ENCODE measurements at places on chromosomes 2 and 18. TPM values are rescaled to one million over a fixed set of nuclear protein-coding genes. Genes with fewer than 3 reads are reported as not detected.

SOX11 gene
- not detected for total RNA-seq

GRCh38 chr2:99404039-99404796 is 67.0 kb downstream of the EIF5B start:
- no peak overlapping the region for H3K4me3 ChIP-seq
- no peaks in the 10 kb centered on the region for H3K27me3 ChIP-seq
- DNase-seq = no peak
- peaks cover 3% of the 10 kb centered on the region for H3K4me1 ChIP-seq
- no peaks in the 10 kb centered on the region for H3K36me3 ChIP-seq

ALLC gene
- total RNA-seq = 16.6 TPM

DNA sequence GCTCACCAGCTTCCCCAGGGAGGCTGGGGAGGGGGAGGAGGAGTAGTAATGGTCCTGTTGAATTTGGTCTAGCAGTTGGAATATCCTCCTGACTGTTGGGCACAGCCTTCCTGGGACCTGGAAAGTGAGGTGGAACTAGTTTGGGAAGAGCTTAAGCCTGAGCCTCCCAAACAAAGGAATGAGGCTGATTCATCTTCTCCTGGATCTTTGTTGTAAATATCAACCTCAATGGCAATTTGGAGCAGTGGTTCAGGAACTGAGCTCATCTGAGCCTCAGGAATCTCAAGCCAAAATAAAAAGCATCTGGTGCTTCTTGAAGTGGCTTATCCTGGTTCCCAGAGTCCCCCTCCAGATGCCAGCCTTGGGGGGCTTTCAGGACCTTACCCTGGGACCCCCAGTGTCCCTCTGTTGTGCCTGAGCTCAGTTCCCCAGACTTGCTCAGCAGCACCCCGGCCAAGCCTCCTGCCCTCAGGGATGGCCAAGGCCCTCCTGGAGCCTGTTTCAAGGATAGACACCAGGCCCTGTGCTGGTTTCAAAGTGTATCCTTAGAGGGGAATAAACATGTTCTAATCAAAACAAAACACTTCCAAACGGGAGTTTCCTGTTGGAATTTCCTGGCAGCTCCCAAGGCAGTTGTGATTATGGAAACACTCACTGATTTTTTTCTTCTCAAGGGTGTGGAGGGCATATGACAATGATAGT is 112.6 kb downstream of the DDX1 start:
- no peaks in the 10 kb centered on the region for H3K27me3 ChIP-seq
- no peaks in the 10 kb centered on the region for H3K36me3 ChIP-seq
- H3K4me1 ChIP-seq = no peaks in the 10 kb centered on the region

DNA sequence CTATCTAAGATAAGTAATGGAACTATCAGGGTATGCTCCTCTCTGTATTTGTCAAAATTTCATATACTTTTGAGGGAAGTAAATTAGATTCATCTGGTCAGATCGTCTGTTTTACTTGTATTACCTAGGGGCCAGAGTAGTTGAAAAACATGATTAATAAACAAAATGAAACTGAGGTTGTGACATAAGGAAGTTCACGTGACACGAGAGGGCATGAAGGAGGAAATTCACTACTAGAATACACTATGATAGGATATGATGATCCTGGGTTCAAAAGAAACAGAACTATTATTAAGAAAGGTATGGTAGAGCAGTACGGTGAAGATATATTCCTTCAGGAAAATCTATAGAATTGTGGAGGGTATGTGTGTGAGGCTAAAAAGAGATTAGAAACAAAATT is 58.4 kb upstream of the SPAG16 start:
- H3K27me3 ChIP-seq = no peaks in the 10 kb centered on the region
- DNase-seq = no peak
- no peaks in the 10 kb centered on the region for H3K36me3 ChIP-seq
- no peaks in the 10 kb centered on the region for H3K4me1 ChIP-seq
- no peak overlapping the region for H3K27ac ChIP-seq
- no peak overlapping the region for H3K4me3 ChIP-seq

DNA sequence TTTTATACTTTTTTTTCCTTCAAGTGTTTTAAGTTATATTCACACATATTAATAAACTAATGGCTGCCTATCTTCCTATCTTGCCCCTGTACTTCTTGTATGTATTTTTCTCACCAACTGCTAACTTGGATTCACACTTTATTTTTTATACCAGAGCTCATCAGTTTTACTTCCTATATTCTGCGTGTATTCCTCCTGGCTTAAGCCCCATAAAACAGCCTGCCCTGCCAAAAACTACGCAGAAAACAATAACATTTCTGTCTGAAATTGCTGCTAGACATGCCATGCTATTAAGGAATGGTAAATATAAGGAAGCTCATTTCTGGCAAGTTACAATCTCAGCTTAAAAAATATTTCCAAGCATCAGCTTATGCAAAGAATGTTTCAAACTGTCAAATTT is 172.3 kb downstream of the UBE2E3 start:
- no peak for DNase-seq
- no peaks in the 10 kb centered on the region for H3K27me3 ChIP-seq
- H3K36me3 ChIP-seq = no peaks in the 10 kb centered on the region

GRCh38 chr2:240994171-240994896 is 4.1 kb upstream of the SNED1 start:
- DNase-seq = no peak
- H3K4me3 ChIP-seq = no peak overlapping the region
- no peaks in the 10 kb centered on the region for H3K27me3 ChIP-seq
- H3K4me1 ChIP-seq = no peaks in the 10 kb centered on the region
- no peaks in the 10 kb centered on the region for H3K36me3 ChIP-seq

DNA sequence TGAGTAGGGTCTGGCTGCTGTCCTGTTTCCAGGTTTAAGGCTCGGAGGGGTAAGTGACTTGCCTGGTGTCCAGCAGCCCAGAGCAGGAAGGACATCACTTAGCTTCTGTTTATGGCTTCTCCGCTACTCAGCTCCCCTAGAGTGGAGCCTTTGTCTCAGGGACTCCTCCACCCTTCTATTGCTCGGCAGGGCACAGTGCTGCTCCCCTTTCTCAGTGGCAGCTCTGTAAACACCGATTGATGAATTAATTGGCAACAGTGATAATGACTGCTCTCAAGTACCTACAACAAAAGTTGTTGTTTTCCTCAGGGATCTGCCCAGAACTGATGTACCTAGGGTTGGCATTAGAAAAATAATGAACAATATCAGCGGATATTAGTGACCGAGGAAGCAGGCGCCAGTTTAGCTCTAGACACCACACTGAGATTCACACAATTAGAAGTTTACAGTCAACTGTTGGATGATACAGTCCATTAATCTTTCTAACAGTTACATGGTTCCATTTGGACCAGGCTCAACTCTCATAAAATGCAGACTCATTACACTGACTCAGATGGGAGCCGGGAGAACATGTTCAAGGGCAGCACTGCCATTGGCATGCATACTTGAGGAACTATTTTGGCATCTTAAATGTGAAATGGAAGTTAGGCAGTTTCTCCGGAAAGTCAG is 265.7 kb downstream of the MTX2 start:
- H3K27ac ChIP-seq = no peak overlapping the region
- DNase-seq = no peak
- H3K4me3 ChIP-seq = no peak overlapping the region
- H3K4me1 ChIP-seq = no peaks in the 10 kb centered on the region
- no peaks in the 10 kb centered on the region for H3K36me3 ChIP-seq
- no peaks in the 10 kb centered on the region for H3K27me3 ChIP-seq

DNA sequence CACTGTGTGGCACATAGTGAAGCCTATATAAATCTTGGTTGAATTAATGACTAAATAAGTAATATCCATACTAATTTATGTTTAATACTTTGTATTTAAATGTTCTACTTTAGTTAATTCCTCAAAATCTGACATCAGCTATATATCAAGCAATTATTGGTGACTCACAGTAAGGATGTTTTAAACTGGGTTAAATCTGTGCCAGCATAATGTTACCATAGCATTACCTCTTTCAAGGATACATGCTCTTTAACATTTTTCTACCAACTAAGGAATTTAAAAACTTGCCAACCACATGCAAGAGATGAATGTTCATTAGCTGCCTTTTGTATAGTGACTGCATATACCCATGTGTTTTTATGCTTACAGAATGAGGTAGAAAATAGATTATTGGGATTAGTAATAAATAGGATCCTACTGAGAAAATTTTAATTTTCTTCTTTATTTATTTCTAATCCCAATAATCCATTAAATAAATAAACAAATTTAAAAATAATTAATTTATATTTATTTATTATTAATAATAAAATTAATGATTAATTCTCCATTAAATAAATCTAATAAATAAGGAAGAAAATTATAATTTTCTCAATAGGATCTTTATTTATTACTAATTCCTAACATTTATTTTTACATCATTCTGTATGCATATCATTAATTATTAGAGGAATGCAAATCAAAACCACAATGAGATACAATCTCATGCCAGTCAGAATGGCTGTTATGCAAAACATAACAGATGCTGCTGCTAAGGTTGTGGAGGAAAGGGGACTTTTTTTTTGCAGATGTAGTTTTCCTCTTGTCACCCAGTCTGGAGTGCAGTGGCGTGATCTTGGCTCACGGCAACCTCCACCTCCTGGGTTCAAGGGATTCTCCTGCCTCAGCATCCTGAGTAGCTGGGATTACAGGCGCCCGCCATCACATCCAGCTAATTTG is 410.7 kb upstream of the DSEL start:
- no peak overlapping the region for H3K4me3 ChIP-seq
- no peak overlapping the region for H3K27ac ChIP-seq
- H3K27me3 ChIP-seq = no peaks in the 10 kb centered on the region
- no peak for DNase-seq
- H3K36me3 ChIP-seq = no peaks in the 10 kb centered on the region

ASB18 gene
- total RNA-seq = not detected

DNA sequence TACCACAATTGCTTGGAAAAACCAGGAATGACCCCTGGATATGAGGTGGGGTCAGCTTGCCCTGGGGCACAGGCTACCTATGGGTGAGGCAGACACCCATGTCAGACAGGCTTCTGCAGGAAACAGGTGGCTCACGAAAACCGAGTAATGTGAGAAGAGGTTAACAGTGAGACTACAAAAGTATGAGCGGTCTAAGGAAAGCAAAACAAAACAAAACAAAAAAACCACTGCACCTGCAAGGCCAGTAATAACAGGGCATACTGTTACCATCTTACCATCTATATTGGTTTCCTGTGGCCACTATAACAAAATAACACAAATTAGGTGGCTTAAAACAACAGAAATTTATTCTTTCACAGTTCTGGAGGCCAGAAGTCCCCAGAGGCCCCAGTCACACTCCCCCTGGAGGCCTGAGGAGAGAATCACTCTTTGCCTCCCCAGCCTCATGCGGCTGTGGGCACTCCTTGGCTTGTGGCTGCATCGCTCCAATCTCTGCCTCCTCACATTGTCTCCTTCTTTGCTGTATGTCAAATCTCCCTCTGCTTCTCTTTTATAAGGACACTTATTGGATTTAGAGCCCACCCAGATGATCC is 86.6 kb upstream of the EPC2 start:
- H3K36me3 ChIP-seq = no peaks in the 10 kb centered on the region
- peaks cover 6% of the 10 kb centered on the region for H3K27me3 ChIP-seq
- H3K4me1 ChIP-seq = peaks cover 6% of the 10 kb centered on the region
- no peak for DNase-seq

DNA sequence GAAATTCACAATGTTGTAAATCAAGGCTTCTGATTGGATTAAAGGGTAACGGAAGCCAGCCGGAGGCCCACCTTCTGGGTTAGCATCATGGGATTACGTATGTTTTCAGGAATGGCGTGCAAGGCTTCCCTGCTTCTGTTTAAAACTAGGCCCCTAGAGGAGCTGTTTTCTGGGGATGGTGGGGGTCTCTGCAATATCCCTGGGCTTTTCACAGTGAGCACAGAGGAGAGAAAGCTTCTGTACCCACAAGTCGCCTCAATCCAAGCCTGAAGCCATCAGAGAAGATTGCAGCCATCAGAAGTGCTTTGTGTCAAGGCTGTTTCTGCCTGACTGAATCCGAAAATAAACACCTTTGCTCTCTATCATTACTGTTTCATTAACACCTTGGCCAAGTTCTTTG is 226.9 kb upstream of the SMIM21 start:
- no peak for DNase-seq
- no peak overlapping the region for H3K4me3 ChIP-seq
- no peaks in the 10 kb centered on the region for H3K4me1 ChIP-seq
- H3K36me3 ChIP-seq = no peaks in the 10 kb centered on the region
- no peaks in the 10 kb centered on the region for H3K27me3 ChIP-seq

IL1R2 gene
- 3.6 TPM for total RNA-seq
